ENCODE measurements at places on chromosomes 1 and 21.

- DNase-seq, result no peak
Measured at GRCh38 chr1:244256086-244256676, 195.5 kb downstream of the ADSS2 start.

DNA sequence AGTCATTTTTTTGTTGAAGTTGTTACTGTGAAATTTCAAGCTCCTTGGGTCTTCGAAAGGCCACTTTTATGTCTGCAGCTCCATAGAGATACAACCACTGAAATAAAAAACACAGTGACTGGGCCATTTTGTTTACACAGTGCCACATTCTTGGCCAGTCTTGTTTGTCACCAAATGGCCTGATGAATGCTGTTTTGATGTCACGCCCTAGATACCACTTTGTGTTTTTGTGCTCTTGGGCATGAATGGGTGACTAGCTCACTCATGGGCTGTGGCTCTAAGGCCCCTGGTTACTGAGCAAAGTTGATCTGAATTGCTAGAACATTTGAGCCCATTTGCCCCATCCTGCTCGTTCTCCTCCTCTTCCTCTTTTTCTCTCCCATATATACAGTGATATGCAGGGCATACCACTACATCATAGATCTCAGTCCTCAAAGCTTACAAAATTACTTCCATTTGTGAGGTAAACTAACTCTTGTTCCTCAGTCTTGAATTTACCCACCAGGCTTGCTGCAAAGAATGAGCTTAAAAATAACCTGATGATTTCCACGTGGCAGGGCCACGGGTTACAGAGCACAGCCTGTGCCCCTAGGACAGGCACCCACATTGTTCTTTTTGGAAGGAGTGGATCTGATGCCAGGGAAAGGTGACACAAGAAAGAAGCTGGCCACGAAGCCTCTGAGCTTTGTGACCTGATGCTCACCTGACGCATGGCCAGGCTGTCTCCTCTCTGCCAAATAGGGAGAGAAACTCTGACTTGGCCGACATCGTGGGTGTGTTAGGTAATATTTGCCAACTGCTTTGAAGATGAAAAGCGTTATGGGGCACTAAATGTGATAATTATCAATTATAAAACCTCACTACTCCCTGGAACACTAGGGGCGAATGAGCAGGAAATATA, 92.4 kb downstream of the RUNX1 start:
- DNase-seq, result no peak

DNA sequence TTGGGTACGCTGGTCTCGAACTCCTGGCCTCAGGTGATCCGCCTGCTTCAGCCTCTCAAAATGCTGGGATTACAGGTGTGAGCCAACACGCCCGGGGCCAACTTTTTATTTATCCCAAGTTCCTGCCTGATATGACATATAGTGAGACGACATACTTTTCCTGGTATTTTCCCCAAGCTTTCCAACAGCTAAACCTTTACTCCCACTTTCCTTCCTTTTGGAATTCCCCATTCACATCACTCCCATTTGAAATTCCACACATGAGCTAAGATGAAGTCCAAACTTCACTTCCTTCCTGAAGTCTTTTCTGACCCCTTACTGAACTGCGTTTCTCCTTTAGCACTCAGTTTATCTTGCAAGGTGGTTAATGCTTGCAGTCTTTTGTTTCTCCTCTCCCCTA, 64.1 kb downstream of the S1PR1 start:
- no peak for DNase-seq

GRCh38 chr1:172775606-172776005, 116.7 kb downstream of the FASLG start:
- no peak for DNase-seq

DNA sequence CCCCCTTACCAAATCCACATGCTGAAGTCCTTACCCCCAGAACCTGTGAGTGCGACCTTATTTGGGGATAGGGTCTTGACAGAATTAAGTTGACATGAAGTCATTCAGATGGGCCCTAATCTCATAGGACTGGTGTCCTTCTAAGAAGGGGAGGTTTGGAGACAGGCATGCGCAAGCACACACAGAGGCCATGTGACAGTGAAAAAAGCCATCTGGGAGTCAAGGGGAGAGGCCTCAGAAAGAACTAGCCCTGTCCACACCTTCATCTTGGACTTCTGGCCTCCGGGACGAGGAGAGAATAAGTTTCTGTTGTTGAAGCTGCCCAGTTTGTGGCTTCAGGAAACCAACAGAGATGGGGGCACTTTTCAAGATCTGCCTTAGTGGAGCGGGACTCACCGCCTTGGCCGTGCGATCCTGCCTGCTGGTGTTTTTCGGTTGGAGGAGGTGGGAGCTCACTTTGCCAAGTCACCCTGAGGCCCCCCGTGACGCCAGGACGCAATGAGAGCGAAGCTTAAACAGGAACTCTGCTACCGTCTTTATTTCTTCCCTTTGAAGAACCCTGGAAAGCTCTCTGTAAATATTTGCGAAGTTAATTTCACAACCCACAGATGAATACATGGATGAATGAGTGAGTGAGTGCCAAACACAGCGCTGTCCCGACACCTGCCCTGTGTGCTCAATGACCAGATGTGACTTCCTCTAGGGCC, 42.5 kb upstream of the C1orf174 start:
- DNase-seq, result no peak
